ENCODE measurements at places on chromosomes 7 and 10.

GRCh38 chr7:123398921-123399320 is 135.5 kb downstream of the IQUB start:
- no peak overlapping the region for H3K27ac ChIP-seq
- no peak overlapping the region for H3K4me3 ChIP-seq
- H3K36me3 ChIP-seq = no peaks in the 10 kb centered on the region
- DNase-seq = no peak
- no peaks in the 10 kb centered on the region for H3K27me3 ChIP-seq

DNA sequence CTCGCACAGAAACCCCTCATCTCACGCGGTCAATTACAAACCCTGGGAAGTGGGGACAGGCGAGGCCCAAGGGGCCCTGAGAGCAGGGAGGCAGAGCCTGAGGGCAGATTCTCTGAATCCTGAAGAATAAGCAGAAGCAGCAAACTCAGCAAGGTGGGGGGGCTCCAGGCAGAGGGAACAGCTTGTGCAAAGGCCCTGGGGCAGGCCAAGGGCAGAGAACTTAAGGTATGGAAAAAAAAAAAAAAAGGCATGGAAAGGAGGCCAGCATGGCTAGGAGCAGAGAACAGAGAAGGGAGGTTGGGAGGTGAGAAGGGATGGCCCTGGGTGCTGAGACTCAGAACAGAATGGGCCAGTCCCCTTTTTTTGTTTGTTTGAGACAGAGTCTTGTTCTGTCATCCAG is 32.8 kb upstream of the TNRC18 start:
- H3K27ac ChIP-seq = no peak overlapping the region
- no peak for DNase-seq
- no peaks in the 10 kb centered on the region for H3K36me3 ChIP-seq
- H3K4me1 ChIP-seq = no peaks in the 10 kb centered on the region
- no peak overlapping the region for H3K4me3 ChIP-seq

DNA sequence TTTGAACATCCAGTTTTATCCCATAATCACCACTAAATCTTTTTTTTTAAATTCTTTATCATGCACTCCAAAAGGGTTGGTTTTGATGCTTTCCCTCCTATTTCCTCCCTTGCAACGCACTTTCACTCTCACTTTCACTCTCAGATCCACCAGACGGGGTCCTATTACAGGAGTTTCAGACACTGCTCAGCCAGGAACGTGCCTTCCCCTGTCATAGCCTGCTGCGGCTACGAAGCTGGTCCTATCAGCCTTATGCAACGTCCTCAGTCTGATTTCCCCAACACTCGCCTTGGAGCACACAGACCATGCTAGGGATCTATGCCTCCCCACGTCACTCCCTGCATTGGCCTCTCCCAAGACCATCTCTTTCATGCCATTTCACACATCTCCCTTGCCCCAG is 23.4 kb downstream of the ZPBP start:
- peaks cover 16% of the 10 kb centered on the region for H3K4me1 ChIP-seq
- no peaks in the 10 kb centered on the region for H3K27me3 ChIP-seq
- H3K27ac ChIP-seq = peak overlapping the region; percentile 76
- H3K36me3 ChIP-seq = no peaks in the 10 kb centered on the region

DNA sequence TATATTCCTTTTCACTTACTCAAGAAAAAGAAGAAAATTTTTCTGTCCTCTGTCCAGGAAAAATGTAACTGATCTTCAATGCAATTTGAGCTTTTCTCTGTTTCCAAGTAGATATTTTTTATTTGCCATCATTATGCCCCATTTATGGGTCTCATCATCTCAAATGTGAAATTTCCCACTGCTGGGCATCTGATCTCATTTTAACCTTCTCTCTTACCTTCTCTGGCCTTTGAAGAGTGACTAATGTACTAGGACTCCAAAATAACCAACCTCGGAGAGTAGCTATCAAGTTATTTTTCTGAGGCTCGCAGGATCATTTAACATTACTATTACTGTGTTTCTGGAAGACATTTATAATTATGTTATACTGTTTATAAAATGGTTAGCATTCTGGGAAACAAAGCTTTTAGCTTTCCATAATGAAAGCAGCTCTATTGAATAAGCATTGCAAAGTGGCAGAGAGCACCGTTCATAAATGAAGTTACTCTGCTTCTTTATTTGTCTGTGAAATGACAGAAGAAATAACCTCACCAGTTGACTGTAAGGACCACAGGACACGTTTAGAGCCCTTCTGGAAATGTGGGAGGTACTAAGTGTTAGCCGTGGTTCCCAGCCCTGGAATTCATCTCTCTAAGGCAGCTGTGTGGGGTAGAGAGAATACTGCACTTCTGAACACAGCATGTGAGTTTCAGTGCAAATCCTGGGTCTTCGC is 33.3 kb upstream of the NMT2 start:
- H3K27ac ChIP-seq = no peak overlapping the region
- no peaks in the 10 kb centered on the region for H3K4me1 ChIP-seq
- H3K27me3 ChIP-seq = no peaks in the 10 kb centered on the region

- no peaks in the 10 kb centered on the region for H3K27me3 ChIP-seq
- no peak overlapping the region for H3K27ac ChIP-seq
- H3K4me1 ChIP-seq = peaks cover 4% of the 10 kb centered on the region
- H3K4me3 ChIP-seq = no peak overlapping the region
- no peaks in the 10 kb centered on the region for H3K36me3 ChIP-seq
- DNase-seq = no peak
These were observed 29.8 kb upstream of the GNA12 start for GRCh38 chr7:2873686-2874551.

GRCh38 chr7:102253973-102254370 is 32.7 kb upstream of the SH2B2 start:
- DNase-seq = no peak
- H3K36me3 ChIP-seq = peaks cover 26% of the 10 kb centered on the region
- H3K4me1 ChIP-seq = no peaks in the 10 kb centered on the region
- no peak overlapping the region for H3K4me3 ChIP-seq
- no peak overlapping the region for H3K27ac ChIP-seq

- peaks cover 7% of the 10 kb centered on the region for H3K4me1 ChIP-seq
- H3K36me3 ChIP-seq = no peaks in the 10 kb centered on the region
- H3K4me3 ChIP-seq = no peak overlapping the region
- no peak for DNase-seq
- H3K27me3 ChIP-seq = no peaks in the 10 kb centered on the region
These were observed 59.7 kb downstream of the ELFN1 start for GRCh38 chr7:1729773-1730172.

- peak overlapping the region; percentile 58 for H3K4me3 ChIP-seq
- H3K36me3 ChIP-seq = no peaks in the 10 kb centered on the region
- peaks cover 49% of the 10 kb centered on the region for H3K27me3 ChIP-seq
- peaks cover 25% of the 10 kb centered on the region for H3K4me1 ChIP-seq
- DNase-seq = no peak
These were observed 73.7 kb downstream of the INSIG1 start for GRCh38 chr7:155371331-155371883.

- no peak for DNase-seq
- H3K4me1 ChIP-seq = no peaks in the 10 kb centered on the region
- H3K4me3 ChIP-seq = no peak overlapping the region
- no peaks in the 10 kb centered on the region for H3K27me3 ChIP-seq
- H3K27ac ChIP-seq = no peak overlapping the region
- H3K36me3 ChIP-seq = no peaks in the 10 kb centered on the region
These were observed 72.2 kb upstream of the SHH start for GRCh38 chr7:155884225-155885166.

GRCh38 chr10:12382956-12383531 is 33.7 kb downstream of the CAMK1D start:
- no peaks in the 10 kb centered on the region for H3K4me1 ChIP-seq
- H3K36me3 ChIP-seq = no peaks in the 10 kb centered on the region
- no peak overlapping the region for H3K27ac ChIP-seq
- no peaks in the 10 kb centered on the region for H3K27me3 ChIP-seq

DNA sequence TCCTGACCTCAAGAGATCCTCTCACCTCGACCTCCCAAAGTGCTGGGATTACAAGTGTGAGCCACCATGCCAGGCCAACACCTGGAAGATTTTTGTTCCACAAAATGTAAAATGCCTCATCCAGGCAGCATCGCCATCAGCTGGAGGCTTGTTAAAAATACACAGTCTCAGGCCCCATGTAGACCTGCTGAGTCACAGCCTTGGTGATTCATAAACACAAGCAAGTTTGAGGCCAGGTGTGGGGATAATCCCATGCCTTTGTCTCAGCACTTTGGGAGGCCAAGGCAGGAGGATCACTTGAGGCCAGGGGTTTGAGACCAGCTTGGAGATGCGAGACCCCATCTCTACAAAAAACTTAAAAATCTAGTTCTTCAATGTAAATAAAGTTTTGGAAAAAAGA is 49.1 kb upstream of the FOXK1 start:
- no peaks in the 10 kb centered on the region for H3K4me1 ChIP-seq
- DNase-seq = no peak
- no peak overlapping the region for H3K27ac ChIP-seq

DNA sequence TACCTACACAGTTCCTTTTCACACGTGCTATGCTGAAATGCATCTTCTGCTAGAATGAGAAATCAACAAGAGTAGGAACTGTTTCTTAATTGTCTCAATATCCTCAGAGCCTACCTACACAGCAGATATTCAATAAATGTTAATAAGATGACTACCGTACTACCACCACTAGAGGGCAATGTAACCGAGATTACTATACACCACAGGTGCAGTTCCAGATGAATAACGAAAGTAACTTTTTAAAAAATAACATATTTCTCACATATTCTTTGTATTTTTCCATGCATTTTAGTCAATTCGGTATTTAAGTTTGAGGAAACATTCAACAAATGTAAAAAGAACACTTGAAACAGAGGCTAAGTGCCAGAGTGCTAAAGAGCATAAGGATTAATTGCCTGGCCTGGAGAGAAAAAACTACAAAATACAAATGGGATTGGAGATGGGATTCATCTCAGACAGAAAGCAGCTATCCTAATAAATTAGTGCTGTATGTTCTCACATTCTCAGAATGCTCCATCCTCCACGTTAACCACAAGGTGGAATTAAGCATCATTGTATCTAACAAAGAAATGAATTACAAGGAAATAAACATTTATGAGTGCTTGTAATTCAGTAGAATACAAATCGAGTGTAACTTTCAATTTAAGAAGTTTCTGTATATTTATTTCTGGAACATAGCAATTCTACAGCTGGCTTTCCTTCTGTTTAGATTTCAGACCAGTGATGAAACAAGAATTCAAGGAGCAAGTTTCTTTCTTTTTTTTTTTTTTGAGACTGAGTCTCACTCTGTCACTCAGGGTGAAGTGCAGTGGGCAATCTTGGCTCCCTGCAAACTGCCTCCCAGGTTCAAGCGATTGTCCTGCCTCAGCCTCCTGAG is 20.3 kb upstream of the HECTD2 start:
- H3K27ac ChIP-seq = no peak overlapping the region
- peaks cover 6% of the 10 kb centered on the region for H3K4me1 ChIP-seq
- no peak overlapping the region for H3K4me3 ChIP-seq
- H3K27me3 ChIP-seq = no peaks in the 10 kb centered on the region
- no peaks in the 10 kb centered on the region for H3K36me3 ChIP-seq

DNA sequence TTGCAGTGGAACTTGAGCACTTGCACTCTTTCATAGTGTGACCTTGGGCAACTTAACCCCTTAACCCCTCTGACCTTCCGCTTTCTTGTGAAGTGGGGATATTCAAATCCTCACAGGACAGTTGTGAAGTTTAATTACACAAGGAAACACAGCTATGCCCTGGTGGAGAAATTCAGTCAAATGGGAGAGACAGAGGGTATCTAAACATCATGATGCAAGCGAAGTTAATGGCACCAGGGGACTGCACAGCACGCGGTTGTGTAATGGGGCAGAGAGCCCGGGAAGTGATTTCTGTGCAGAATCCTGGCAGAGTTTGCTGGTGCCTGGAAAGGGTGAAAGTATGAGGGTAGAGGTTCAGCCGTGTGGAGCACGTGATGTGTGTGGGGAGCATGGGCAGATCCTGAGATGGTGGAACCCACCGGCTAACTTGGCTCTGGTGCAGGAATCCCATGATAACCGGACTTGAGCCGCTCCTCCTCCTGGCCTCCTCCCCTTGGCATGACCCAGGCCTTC is 51.7 kb downstream of the SNX10 start:
- no peak overlapping the region for H3K27ac ChIP-seq
- H3K4me3 ChIP-seq = no peak overlapping the region
- no peak for DNase-seq
- H3K27me3 ChIP-seq = no peaks in the 10 kb centered on the region

DNA sequence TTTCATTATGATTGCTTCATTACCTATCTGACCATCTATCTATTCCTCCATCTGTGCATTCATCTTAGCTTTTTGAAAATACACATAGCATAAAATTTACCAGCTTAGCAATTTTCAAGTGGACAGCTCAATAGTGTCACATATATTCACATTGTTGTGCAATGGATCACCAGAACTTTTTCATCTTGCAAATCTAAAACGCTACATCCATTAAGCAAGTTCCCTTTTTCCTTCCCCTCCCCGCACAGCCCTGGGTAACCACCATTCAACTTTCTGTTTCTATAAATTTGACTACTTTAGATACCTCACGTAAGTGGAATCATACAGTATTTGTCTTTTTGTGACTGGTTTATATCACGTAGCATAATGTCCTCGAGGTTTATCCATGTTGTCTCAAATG is 78.0 kb upstream of the ADRB1 start:
- H3K27me3 ChIP-seq = no peaks in the 10 kb centered on the region
- H3K4me1 ChIP-seq = no peaks in the 10 kb centered on the region

DNA sequence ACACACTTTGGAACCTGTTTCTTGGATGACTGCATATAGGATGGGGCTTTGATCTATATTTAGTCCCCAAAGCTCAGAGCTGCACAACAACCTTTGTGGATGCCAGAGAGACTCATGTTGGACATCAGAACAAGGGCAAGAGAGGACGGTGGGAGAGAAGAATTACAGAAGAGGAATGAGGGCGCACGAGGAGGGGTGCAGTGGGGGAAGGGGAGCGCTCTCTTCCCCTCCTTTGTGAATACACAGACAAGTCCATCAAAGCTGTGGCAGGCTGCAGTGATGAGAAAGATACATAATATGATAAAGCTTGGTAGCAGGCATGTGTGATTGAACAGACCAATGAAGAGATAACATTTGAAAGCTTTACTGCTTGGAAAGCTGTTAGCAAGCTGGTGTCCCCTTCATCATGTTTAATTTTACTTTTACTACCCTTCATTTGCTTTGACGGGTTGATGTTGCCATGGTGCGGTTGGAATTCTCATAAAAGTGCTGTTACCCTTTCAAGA is 857.8 kb downstream of the KCNMA1 start:
- no peaks in the 10 kb centered on the region for H3K36me3 ChIP-seq
- no peaks in the 10 kb centered on the region for H3K27me3 ChIP-seq
- DNase-seq = no peak
- no peaks in the 10 kb centered on the region for H3K4me1 ChIP-seq

- no peak for DNase-seq
- H3K27ac ChIP-seq = no peak overlapping the region
- H3K27me3 ChIP-seq = no peaks in the 10 kb centered on the region
- no peak overlapping the region for H3K4me3 ChIP-seq
These were observed 154.5 kb downstream of the RNF133 start for GRCh38 chr7:122544463-122544862.

GRCh38 chr10:98357194-98357822 is 57.7 kb downstream of the PYROXD2 start:
- H3K4me3 ChIP-seq = no peak overlapping the region
- no peaks in the 10 kb centered on the region for H3K27me3 ChIP-seq
- H3K36me3 ChIP-seq = no peaks in the 10 kb centered on the region
